Anterior cingulate cortex (tissue), 58 donors: ENCODE measurements at places on chromosomes 1 and 21.

- no peak for DNase-seq
These were observed 13.3 kb upstream of the GSTM4 start for GRCh38 chr1:109642626-109643025.

- peak; percentile 21 for DNase-seq
These were observed 14.9 kb downstream of the MAP3K7CL start for GRCh38 chr21:29145354-29145782.

- no peak for DNase-seq
These were observed 957.4 kb upstream of the NCAM2 start for GRCh38 chr21:20040768-20041167.

- no peak for DNase-seq
These were observed 239.5 kb downstream of the HMCN1 start for GRCh38 chr1:185973645-185974044.

DNA sequence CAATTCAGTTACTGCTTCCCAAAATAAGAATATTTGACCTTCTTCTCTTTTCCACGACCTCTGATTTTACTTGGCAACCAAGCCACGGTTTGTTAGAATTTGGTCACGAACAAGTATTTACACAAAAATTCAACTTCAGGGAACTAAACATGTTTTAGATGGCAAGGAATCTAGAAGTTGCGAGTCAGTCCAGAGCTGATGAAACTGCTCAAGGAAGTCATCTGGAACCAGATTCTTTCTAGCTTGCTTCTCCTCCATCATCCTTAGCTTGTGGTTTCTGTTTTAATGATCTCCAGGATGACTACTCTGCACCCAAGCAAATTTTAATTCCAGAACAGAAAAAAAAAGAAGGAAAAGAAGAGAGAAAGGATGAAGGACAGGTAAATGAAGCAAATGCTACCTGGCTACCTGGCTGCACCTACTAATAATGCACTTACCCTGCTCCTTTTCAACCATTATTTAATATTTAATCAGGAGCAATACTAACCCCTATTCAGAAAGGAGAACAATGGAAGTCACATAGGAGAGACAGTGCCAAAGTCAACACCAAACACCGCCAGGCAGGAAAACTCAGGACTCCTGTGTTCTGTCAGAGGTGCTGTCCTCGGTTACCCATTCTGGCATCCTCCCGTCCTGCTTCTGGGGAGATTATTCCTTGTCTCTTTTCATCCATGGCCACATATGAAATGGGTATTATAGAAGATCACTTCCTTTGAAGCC, 54.2 kb upstream of the RGS7 start:
- no peak for DNase-seq

GRCh38 chr1:21491488-21492355, 17.5 kb upstream of the ALPL start:
- no peak for DNase-seq

DNA sequence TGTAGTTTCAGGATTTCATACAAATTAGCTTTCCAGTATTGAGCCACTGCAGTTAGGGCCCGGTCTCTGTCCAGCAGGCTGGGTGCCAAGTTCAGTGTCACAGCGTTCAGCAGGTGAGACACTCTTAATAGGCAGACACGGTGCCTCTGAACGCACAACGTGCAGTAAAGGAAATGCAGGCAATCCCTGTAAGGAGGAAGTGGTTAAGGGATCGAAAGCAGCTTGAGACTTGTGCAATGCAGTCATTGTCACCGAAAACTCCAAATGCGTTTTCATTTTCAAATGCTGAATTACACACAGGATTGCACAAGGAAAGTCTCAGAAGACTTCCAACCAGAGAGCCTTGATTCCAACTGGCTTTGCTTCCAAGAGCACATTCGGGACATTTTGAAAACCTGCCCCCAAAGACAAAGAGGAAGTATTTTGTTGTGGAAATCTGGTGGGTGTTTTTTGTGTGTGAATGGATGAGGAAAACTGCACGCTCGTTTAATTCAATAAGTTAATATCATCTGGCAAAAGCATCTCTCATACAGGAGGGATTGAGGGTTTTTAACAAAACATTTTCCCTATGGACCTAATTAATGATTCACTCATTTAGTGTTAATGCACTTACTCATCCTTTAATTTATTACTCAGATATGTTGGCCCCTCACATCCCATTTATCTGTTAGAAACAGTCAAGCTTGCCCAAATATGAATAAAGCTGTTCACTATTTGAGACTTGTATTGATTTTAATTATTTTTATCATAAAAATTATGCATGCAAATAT, 61.6 kb downstream of the PTGS2 start:
- DNase-seq = no peak

GRCh38 chr21:20591284-20591683, 406.9 kb upstream of the NCAM2 start:
- no peak for DNase-seq

DNA sequence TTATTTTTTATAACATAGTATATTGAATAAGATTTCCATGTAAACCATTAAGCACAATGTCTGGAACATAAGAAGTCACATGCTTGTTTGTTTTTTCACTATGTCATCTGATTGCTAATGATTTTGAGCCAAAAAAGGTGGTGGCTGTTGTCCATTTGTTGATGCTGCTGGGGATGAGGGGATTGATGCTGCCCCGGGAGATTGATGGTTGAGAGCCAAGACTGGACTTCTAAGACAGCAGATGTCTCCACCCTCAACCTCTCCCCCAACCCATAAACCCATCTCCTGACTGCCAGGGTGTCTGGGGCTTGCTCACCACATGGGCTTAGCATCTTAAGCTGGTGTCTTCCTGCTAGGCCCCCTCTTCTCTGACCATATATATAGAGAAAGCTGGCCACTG, 35.8 kb upstream of the CD34 start:
- no peak for DNase-seq

DNA sequence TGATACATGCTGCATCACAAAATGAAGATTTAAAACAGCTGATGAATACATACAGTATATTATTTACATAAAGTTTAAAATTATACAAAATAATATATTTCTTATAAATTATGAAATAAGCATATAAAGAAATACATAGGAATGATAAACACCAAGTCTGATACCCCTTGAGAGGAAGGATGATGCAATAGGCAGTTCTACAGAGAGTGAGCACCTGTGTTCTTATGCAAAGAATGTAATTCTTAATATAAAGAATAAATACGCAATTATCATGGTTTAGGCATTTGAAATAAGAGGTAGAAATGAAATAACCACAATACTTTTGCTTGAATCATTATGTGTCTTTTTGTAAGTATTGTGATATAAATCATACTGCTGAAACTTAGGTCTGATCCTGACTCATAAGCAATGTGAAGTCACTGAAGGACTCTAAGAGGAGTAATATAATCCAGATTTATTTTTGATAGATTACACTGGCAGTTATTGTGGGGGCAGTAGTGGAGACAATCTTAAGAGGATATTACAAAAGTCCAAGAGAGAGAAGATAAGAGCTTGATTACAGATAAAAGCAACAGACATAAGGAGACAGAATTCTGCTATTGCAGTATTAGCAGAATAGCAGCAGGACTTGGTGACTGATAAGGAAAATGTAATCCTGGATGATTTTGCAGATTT, 39.0 kb downstream of the TTLL7 start:
- no peak for DNase-seq

GRCh38 chr1:28240024-28240423, 4.1 kb downstream of the ATP5IF1 start:
- DNase-seq = no peak

DNA sequence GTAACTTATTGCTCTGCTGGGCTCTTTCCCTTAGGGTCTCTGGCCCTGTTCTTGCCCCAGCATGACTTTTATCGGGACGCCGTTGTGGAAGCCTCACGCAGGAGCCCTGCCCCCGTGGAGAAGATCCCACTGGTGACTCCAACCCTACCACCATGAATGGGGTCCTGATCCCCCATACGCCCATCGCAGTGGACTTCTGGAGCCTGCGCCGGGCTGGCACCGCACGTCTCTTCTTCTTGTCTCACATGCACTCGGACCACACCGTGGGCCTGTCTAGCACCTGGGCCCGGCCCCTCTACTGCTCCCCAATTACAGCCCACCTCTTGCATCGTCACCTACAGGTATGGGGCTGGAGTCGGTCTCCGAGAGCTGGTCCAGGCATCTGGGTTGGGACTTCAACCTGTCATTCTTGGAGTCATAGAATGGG, 322 bp downstream of the DCLRE1B start:
- peak; percentile 44 for DNase-seq

DNA sequence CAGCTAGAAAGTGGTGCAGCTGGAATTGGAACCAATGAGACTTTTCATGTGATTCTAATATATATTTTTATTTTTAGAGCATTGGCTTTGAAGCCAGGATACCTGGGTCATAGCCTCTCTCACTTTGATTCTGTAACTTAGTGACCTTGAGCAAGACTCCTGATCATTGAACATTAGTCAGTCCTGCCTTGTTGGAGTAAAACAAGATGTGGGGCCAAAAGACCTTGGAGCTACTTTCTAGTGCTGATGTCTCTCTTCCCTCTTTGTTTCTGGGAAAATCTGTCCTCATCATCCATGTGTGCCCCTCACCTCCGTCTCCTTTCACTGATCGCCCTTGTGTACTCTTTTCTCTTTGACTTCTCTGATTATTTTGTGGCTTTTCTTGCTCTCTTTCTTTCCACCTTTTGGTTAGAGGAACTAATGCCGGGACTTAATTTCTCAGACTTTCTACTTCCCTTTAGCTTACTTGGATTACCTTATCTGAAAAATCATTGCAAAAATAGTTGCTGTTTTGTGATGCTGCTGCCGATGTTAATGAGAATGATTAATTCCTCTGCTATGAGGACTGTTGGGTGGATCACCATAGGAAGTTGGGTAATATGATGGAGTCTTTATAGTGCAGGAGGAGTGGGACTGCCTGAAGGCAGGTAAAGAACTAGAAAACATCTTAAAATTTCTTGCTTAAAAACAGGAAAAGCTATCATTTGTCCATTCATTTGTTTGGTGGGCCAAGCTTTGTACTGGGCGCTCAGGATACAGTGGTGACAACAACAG, 72.0 kb downstream of the NOS1AP start:
- DNase-seq = no peak

GRCh38 chr21:39976800-39977199, 109.6 kb downstream of the PCP4 start:
- DNase-seq = no peak

- DNase-seq = no peak
These were observed 50.2 kb downstream of the ST3GAL3 start for GRCh38 chr1:43757343-43758053.

DNA sequence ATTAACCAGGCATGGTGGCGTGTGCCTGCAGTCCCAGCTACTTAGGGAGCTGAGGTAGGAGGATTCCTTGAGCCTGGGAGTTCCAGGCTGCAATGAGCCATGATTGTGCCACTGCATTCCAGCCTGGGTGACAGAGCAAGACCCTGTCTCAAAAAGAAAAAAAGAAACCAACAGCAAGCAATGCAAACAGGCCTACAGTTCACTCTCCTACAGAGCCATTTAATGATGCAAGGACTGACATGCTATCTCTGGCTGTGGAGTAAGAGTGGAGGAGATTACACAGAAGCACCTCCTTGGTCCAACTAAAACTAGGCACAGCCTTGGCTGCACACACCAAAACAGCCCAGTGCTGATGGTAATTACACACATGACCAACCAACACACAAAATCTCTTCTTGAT, 127.5 kb upstream of the SOD1 start:
- no peak for DNase-seq

- no peak for DNase-seq
These were observed 599.0 kb downstream of the AGBL4 start for GRCh38 chr1:49424782-49425181.

GRCh38 chr1:111213412-111213811, 13.0 kb upstream of the DENND2D start:
- no peak for DNase-seq

DNA sequence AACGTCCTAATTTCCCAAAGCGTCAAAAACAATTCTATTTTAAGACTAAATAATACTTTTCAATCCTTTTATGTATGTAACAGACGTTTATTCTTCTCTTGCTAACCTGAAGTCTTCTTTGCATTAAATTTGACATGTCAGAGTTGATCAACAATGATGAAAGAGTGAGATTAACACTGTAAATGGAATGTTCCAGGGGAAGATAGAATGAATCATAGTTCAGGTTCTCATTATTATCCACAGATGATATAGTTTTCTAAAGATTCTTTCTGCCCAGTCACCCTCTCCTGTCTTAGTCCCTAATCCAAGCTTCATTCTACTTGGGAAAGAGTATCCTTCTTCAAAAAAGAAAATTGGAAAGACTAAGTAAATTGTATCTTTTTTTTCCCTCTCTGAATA, 38.9 kb downstream of the SDCCAG8 start:
- no peak for DNase-seq
